ENCODE measurements at places on chromosomes 13 and 19. TPM values are rescaled to one million over a fixed set of nuclear protein-coding genes. Genes with fewer than 3 reads are reported as not detected.

The PRTN3 gene
- not detected for total RNA-seq

The SPTBN4 gene
- total RNA-seq = 3.5 TPM

The METTL21C gene
- not detected for total RNA-seq

- H3K27ac ChIP-seq = no peak overlapping the region
- H3K4me3 ChIP-seq = peak overlapping the region; percentile 56
- no peak for DNase-seq
- H3K36me3 ChIP-seq = no peaks in the 10 kb centered on the region
- peaks cover 6% of the 10 kb centered on the region for H3K27me3 ChIP-seq
Measured at GRCh38 chr19:6531163-6531955, 533 bp downstream of the TNFSF9 start.

GRCh38 chr19:28535352-28535775 is 677.6 kb downstream of the UQCRFS1 start:
- H3K36me3 ChIP-seq = no peaks in the 10 kb centered on the region
- DNase-seq = no peak
- no peak overlapping the region for H3K4me3 ChIP-seq
- H3K4me1 ChIP-seq = no peaks in the 10 kb centered on the region
- H3K27ac ChIP-seq = no peak overlapping the region

Data from adrenal gland (tissue), 19 donors.